ENCODE measurements at places on chromosomes 1 and 21.

- no peak for ATAC-seq
These were observed 157.4 kb downstream of the DNM3 start for GRCh38 chr1:171998711-171999110.

DNA sequence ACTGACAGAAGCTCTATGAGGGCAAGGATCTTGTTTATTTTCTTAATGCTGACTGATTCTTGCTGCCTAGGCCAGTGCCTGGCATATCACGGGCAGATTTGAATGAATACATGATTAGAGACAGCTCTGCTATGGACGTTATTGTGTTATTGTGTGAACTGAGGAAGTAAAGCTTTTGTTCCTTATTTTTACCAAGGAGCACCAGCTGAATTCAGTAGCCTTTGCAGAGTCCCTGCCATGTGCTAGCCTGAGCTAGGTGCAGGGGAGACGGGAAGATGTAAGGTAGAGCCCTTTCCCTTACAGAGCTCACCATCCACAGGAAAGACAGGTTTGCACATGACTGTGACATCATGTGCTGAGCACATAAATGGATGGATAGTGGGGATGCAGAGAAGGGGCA is 36.0 kb upstream of the SCMH1 start:
- no peak for ATAC-seq

DNA sequence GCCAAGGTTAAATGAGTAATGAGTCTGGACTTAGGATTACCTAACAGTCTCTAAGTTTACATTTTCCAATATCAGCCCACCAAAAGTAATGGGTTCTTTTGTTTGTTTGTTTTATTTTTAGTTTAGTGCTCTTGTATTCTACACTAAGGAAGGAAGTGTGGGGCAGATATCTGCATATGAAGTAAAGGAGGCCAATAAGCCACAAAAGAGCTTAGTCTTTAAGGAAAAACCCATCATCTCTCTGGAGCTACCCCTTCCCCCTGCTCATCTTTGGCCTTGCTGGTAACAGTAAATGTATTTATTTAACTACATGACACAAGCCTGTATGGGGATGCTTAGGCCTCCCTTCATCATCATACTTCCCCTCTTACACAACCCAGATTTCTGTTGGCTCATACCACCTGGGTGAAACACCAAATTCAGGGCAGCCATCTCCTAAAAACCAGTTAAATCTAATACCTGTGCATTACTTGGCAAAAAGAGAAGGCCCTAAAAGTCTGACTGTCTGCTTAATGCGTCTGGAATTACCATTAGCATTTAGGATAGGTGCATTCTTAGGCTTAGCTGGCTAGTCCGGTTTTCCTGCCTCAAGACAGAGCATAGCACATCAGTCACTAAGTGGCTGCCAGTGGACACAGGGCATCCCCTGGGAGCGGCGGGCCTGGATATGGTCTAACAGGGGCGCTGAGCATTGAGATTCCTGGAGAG is 96.8 kb upstream of the ADGRL2 start:
- no peak for ATAC-seq

- no peak for ATAC-seq
These were observed 433.1 kb downstream of the CAMTA1 start for GRCh38 chr1:7218210-7218832.

- ATAC-seq, result peak; percentile 67
These were observed 109.7 kb upstream of the ZBTB40 start for GRCh38 chr1:22341791-22342605.

DNA sequence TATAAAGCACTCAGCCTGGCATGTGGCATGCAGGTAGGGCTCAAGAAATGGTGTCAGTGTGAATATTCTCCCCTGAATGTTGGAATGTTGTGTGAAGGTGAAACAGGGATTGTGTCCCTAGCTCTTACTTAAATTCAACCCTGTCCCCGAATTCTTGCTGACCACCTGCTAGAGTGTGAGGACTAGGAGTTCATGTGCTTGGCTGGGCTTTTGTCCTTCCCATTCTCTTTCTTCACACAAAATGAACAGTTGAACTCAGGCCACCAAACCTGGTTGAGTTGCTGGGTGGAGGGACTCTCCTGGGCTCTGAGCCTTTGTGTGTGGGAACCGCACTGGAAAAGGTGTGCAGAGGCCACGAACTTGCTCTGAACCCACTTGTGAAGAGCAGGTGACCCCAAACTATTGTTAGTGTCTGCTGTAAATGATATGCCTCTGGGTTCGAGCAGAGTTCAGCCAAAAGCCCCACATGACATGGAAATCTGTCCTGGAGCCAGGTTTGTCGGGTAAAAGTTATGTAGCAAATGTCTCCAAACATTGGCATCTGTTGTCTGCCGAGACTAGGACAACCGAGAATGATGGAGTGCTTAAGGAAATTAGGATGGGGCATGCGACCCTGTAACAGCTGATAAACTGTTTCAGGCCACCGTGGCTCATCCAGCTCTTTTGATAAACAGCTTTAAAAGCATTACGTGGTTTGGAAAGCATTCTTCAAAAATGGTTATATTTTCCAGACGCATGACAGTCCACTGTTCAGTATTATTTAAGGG is 144.2 kb downstream of the DHRS3 start:
- peak; percentile 24 for ATAC-seq

GRCh38 chr1:207352554-207352953 is 31.1 kb downstream of the CD55 start:
- no peak for ATAC-seq

DNA sequence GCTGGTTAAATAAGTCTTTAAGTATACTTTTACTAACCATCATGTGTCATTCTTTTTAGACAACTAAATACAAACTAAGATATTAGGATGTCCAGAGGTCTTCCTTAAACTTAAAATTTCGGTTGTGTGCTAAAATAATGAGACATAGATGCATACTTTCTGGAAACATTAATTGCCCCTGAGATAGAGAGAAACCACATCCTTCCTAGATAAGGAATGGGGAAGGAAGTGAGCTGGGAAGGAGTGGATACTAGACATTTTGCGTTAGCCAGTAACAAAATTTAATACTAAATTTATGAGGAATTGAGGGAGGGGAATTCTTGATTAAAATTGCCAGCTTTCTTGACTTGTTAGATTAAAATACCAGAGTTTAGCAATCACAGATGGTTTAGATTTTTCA is 37.1 kb upstream of the PTGS2 start:
- ATAC-seq, result no peak

DNA sequence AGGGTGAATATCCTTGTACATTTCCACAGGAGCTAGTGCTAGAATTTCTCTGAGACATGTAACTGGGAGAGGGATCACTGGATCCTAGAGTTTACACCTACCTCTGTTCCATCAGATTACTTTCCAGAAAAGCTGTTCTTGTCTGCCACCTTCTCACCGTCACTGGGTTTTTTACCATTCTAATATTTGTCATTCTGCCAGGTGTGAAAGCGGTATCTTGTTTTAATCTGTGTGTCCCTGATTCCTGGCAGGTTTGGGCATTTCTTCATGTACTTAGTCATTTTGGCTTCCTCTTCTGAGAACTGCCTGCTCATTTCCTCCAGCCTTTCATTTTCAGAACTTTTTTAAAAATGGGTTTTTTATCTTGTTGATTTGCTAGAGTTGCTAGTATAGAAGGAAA is 5.1 kb downstream of the PMF1 start:
- ATAC-seq, result no peak

- no peak for ATAC-seq
These were observed 243.3 kb upstream of the JUN start for GRCh38 chr1:59027177-59027576.

DNA sequence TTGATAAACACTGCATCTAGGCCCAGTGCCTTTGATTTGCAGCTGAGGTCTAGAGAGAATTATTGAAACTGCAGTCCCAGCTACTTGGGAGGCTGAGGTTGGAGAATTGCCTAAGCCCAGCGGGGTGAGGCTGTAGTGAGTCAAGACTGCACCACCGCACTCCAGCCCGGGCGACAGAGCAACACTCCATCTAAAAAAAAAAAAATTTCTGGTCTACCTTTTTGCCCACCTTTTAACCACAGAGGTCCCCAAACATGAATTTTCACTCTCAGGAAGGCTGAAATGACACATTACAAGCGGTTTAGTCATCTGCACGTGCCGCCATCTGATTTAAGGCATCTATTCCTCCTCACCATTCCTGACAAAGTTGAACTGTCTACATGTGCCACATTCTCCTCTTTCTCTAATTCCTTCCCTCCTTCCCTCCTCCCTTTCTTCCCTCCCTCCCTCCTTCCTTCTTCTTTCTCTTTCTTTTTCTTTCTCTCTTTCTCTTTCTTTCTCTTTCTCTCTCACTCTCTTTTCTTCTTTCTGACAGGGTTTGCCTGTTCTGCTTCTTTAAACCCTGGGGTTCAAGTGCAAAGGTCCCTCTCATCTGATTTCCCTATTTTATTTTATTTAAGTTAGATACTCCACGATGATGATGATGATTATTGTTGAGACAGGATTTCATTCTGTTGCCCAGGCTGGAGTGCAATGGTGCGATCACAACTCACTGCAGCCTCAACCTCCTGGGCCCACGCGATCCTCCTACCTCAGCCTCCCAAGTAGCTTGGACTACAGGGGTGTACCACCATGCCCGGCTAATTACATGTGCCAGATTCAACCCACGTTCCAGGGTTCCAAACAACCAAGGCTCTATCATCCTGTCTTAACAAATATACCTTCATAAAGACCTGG is 3.0 kb upstream of the SOD1 start:
- no peak for ATAC-seq

DNA sequence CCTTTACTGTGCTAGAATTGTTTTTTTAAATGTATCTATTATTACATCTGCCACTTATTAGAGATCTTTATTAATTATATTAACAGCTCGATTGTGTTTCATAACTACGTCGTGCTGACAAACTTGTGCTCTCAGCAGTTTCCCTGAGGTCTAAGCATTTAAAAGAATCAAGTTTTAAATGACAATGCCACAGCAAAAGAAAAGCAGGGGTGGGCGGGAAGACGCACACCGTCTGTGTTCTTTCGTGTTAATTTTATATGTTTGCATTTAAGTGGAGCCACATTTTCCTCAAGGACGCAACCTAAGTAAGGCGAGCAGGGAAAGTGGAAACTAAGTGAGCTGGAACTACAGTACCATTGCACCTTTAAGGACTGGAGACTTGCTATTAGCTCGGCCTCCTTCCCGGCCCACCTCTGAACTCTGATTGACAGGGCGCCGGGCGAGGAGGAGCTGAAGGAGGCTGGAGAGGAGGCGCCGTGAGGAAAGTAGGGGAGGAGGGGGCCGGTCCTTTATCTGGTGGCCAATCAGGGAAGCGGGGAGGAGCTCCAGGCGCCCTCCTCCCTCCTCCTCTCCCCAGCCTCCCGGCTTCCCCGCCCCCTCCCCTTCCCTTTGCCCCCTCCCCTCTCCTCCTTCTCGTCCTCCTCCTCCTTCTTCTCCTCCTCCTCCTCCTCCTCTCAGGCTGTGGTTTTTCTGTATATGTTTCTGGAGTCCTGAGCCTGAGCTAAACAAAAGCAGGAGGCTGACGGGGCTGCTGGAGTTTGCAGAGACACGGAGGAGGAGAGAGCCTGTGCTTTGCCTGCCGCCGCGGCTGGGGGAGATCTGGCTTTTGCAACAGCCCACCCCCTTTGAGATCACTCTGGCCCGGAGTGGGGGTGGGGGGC is at the start of gene PBX1:
Gene PBX1 (plus strand): TSS at position 724 of the 881 bp plus-strand sequence.
- ATAC-seq, result peak; percentile 97
